NCI-H2081 (cell line): ENCODE measurements at places on chromosomes 2 and 18.

DNA sequence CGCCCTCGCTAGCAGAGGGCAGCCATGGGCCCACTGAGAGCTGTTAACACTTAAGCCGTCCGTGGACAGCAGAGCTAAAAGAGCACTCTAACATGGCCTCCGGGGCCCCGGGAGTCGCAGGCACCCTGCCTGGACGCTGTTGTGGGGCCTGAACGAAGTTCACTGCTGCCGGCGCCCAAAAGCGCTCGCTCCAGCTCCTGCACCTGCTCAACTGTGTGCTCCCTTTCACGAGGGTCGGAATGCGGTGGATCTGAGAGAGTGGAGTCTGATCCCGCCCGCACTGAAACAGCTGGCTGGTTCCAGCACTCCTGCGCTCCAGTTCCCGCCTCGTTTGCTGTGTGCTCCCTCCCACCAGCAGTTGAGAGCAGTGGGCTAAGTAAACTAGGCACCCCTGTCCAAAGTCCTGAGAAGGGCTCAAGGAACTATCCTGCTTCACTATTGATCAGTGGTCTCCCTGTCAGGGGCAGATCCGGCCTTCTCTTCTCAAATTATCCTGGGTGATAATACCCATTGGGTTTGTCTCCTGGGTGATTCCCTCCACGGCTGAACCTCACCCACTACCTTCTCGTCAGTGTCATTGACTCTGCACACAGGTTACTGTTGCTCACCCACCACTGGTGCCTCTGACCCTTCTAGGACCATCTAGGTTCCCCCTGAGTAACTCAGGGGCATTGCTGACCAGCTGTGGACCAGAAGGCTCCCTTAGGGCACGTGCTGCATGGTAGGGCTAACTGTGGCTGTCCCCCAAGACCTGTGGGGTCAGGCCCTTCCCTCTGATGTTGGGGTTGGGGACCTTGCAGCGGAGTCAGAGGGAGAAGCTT lies 23.5 kb downstream of the B3GNT7 start:
- DNase-seq = no peak

DNA sequence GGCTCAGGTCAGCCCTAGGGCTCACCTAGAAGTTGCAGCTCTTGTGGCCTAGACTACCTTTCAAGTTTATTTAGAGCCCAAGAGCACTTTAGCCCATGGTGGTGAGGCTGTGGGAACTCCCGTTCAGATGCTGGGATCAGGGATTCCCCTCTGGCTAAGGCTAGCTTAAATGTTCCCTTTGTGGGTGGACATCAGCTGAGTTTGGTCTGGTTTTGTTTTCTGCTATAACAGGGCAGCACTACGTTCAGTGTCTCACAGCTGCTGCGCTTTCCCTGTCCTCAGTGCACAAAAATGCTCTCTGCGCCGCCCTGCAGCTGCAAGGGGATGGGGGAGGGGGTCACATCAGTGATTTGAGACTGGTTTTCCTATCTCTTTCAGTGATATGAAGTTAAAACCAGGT lies 170.5 kb upstream of the KCNJ3 start:
- no peak for DNase-seq

- DNase-seq = no peak
Measured at GRCh38 chr2:103208916-103209315, 447.1 kb downstream of the TMEM182 start.

GRCh38 chr2:240872317-240873097 lies 3.9 kb downstream of the AGXT start:
- DNase-seq = peak; percentile 23

DNA sequence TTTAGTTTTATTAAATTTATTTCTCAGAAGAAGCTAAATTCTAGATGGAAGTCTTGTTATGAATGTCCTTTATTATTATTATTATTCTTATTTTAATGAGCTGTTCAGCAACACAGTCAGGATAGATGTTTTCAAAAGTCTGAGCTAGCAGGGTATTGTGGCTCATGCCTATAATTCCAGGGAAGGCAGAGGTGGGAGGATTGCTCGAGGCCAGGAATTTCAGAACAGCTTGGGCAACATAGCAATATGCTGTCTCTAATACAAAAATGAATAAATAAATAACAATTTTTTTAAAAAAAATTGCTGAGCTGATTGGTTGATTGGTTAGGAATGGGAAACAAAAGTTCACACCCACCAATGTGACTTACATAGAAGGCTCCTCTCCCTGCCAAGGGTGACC lies 274.1 kb upstream of the CYRIA start:
- DNase-seq = no peak
